NCI-H2107 (cell line): ENCODE measurements at places on chromosomes 2 and 18.

DNA sequence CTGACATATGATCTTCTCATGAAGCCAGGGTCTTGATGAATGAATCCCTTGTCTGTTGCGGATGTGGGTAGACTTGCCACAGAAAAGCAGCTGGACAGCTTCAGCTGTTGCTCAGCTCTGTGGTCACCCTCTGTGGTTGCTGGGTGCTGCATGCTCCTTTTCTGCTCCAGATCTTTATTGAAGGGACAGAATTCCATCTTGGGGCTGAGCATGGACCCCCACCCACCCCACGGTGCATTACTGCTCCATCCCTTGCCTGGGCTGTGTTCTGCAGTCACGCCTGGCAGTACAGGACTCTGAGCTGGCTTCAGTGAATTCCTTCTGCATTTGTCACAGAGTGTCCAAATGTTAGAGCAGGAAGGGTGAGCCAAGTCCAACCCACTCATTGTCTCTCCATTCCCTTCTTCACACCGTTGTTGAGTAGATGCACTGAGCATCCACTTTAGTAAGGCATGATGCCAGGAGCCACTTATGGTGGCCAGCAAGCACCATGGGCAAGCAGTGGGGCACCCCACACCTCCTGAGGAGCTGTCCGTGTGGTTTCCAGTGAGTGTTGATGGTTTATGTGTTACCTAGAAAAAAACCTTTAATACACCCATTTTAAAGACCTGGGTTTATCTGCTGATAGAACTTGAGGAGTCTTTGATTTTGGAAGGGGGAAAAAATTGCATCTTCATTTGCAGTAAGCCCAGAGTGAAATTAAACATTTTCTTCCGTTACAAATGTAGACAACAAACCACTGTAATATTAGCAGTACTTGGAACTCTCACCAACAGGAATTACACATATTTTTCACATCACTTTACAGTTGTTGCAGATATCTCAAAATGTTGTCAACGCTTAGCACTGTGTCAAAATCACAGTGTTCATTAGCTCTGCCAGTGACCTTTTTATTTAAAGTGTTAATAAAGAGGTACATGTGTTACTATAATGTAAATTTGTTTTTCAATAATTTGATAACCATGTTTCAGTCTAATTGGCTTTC, 14.7 kb upstream of the ITGB6 start:
- no peak for DNase-seq

DNA sequence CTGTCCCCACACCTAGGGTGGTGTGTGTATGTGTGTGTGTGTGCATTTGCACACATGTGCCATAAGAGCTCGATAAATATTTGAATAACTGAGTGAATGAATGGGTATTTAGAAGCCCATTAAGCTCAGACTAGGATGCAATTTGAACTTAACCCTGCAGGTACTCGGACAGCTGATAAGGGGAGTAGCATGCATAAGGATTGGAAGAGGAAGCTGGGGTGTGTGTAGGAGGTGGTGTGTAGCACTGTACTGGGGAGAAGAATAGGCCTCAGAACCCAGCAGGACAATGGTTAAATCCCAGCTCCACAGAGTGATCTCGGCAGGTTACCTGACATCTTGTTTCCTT, 1.8 kb upstream of the KCNF1 start:
- DNase-seq: no peak

DNA sequence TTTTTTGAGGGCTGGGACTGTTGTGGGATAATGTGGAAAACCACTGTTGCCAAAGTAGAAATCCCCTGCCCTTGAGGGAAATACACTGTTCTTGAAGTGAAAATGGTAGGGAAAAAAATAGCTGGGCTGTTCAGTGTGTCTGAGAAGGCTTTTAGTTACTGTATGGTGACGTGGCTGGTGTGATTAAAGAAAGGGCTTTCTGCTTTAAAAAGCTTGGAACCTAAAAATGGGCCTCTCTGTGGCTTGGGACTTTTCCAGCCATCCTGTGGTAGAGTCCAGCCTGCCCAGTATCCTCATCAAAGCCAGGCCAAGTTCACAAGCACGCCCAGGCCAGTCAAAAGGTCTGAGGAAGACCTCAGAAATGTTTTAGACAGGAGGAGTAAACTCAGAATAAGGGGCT, 6.8 kb downstream of the MGAT5 start:
- DNase-seq: no peak

DNA sequence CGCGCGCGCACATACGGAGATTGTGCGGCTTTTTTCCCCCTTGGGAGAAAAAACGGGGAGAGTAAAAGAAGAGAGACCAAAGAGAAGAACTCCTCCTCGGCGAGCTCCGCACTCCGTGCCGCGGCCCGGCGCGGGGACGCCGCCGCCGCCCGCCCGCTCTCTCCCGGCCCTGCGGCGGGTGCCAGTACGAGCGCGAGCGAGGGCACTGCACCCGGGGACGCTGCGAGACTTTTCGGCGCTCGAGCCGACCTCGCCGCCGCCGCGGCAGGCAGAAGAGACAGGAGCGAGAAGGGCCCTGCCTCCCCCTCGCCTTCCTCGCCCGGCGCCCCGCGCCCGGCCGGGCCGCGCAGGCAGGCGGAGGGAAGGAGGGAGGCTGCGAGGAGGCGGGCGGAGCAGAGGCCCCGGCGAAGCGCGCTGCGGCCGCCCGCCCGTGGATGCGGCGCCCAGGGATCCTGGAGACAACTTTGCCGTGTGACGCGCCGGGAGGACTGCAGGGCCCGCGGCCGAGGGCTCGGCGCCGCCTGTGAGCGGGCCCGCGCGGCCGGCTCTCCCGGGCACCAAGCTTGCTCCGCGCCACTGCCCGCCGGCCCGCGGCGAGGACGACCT, 857 bp upstream of the INHBB start:
- DNase-seq: no peak

DNA sequence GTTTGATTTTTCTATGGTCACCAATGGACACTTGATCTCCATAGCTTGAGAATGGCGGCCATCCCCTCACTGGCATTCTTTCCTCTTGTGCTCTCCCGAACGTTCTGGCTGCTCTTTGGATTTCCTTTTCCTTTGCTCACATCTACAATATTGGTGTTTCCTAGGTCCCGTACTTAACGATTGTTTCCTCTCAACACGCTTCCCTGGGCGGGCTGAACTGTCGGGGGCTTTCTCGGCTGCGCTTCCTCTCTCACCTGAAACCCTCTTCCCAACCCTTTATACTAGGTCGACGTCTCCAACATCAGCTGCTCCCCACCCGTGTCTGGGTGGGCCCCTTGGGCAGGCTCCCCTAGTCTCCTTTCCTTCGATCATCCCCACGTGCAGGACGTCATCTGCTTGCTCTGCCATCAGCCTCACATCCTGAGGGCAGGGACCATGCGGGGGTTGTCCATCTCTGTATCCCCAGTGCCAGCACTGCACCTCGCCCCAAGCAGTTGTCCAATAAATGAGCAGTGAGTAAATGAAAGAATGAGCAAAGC, 634 bp upstream of the DIS3L2 start:
- DNase-seq: no peak

DNA sequence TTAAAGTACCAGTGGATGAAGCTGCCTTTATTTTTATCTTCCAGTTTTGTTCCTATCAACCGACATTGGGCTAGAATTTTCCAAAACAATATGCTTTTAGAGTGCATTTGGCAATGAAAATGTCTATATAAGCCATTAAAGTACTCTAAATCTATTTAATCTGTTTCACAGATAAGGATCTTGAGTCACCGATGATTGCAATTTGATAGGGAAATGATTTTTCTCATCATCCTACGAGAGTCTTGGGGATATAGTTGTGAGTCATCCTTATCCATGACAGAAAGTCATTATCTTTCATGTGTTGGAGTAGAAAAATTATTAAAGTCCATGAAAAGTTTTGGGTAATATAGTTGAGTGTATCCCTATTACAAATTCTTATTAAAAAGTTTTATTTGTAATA, 26.1 kb downstream of the SLC39A10 start:
- DNase-seq: no peak
